SK-MEL-5 (cell line): ENCODE measurements at places on chromosomes 1 and 21.

GRCh38 chr1:14479865-14480264, 118.6 kb upstream of the KAZN start:
- DNase-seq: no peak

DNA sequence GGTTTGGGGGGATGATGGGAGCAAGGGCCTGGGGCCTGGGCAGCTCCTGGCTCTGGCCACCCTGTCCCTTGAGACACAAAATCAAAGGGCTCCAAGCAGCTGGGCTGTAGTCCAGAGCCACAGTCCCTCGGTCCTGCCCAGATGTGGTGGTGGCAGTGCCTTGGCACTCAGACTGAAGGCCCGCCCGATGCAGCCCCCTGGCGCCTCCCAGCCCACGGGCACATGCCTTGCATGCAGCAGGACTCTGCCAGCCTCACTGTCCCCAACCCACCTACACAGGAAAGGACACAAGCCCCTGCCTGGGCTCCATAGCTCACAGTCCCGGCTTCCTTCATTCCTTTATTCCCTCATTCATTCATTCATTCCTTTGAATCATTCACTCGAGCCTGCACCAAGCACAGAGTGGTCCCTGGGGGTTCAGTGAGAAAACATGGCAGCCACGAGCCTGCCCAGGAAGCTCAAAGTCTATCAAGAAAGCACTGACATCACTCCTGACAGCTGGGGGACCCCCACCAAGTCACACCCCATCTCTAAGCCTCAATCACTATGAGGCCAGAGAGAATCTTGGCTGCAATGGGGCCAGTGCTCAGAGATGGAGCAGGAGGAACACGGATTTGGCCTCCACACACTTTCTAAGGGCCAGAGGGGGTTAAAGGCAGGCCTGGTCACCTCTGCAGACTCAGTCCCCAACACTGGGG, 5.8 kb downstream of the SDC3 start:
- no peak for DNase-seq

- no peak for DNase-seq
Measured at GRCh38 chr1:229949500-229949899, 117.5 kb upstream of the GALNT2 start.

GRCh38 chr1:15323351-15323988, 76.4 kb downstream of the FHAD1 start:
- DNase-seq: peak; percentile 75

GRCh38 chr1:192439373-192440025, 122.7 kb downstream of the RGS21 start:
- DNase-seq: no peak

DNA sequence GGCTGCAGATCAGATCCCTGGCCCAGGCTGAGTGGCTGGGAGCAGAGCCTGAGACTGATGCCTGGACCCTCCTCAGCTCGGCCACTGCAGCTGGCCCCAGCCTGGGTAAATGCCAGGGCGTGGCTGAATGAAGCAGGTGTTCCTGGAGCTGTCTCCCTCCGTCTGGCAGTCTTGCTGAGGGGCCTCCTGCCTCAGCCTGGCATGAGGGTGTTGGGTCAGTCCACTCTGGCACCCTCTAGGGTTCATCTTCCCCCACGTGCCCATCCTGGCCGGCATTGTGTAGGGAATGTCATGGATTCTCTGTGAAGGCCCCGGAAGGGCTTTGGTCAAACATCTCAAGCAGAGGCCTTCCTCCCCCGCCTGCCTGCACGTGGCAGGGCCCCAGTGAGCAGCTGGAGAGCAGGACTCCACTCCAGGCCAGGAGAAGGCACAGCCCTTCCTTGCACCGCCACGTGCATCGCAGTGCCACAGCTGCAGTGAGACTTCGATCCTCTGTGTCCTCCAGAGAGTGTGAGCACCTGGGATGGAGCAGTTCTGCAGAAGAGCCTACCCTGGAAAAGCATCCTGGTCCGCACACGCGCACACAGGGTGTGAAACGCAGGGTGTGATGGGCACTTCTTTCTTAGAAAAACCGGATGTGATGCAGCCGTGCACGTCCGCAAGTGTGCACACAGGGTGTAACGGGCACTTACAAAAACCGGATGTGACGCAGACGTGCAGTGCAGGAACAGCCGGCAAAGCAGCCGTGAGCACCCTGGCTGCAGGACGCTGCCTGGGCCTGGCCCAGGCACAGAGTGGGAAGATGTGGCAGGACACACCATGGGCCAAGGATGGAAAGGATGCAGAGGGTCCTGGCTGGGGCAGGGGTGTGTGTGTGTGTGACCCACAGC, 4.6 kb upstream of the KRTAP10-4 start:
- DNase-seq: no peak

DNA sequence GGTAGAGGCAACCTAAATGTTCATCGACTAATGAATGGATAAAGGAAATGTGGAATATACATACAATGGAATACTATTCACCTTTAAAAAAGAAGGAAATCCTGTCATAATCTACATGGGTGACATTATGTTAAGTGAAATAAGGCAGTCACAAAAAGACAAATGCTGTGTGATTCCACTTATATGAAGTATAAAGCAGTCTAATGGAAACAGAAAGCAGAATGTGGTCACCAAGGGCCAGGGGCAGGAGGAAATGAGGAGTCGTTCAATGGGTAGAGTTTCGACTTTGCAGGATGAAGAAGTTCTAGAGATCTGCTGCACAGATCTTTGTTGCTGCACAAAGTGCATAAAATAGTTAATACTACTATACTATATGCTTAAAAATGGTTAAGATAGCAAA, 7.8 kb downstream of the DIPK1A start:
- DNase-seq: no peak

- no peak for DNase-seq
Measured at GRCh38 chr1:189434461-189434860, 1043.2 kb downstream of the BRINP3 start.

- DNase-seq: peak; percentile 58
Measured at GRCh38 chr1:94048413-94049164, 72.4 kb downstream of the ABCA4 start.

DNA sequence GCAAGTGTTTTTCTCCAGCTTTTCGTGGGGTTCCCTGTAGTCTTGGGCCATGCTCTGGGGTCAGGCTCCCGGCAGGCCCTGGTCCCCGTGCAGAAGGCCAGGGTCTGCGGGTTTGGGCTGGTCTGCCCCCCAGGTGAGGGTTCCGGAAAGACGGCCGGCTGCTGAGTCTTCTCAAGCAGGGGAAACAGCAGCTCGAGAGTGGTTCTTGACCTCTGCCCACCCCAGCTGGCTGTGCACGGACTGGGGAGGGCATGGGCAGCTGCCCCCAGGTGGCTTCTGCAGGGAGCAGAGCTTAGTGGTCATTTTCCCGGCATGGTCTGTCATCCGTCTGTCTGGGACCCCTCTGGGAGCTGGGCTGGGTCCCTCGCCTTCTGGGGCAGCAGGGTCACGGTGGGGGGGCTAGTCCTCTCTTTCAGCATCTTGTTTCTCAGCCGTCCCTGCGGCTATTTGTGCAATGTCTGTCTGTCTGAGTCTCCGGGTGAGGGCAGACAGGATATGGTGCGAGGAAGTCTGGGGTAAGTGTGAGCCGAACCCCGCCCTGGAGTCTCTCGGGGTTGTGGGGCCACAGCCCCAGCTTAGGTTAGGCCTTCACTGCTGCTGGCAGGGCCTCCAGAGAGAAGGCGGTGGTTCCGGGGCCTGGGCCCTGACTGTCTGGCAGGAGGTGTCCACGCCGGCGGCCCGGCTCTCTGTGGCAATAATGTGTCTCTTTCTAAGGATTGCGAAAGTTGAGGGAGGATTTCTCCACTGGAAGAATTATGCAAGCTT, 6.1 kb downstream of the SKI start:
- peak; percentile 85 for DNase-seq

- DNase-seq: no peak
Measured at GRCh38 chr1:195709821-195710220, 898.4 kb downstream of the KCNT2 start.

DNA sequence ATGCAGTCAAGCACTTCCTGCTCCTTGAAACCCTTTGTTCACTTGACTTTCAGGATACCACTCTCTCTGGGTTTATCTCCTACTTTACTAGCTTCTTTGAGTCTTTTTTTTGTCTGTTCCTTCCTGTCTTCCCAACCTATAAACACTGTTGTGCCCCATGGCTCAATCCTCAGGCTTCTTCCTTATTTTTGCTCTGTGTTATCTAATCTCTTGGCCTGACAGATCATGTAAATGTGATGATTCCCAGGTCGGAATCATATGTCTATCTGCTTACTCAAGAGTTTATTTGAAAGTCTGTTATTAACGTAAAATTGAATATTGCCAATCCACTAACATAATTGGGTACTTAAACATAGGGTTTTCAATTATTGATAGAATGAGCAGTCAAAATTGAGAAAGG, 171.7 kb upstream of the ST6GALNAC5 start:
- DNase-seq: no peak

DNA sequence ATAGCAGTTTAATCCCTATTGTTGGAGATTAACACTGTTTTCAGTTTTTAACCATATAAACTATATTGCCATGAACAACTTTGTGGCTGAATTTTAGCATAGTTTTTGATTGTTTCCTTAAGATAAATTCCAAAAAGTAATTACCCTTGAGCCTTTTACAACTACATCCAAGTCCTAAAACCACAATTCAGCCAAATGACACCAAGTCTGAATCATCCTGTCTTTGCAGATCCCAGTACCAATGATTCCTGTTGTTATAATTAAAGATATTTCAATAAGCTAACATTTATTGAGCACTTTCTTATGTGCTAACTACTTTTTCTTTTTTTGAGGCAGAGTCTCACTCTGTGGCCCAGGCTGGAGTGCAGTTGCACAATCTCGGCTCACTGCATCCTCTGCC, 35.6 kb downstream of the IL23R start:
- no peak for DNase-seq

DNA sequence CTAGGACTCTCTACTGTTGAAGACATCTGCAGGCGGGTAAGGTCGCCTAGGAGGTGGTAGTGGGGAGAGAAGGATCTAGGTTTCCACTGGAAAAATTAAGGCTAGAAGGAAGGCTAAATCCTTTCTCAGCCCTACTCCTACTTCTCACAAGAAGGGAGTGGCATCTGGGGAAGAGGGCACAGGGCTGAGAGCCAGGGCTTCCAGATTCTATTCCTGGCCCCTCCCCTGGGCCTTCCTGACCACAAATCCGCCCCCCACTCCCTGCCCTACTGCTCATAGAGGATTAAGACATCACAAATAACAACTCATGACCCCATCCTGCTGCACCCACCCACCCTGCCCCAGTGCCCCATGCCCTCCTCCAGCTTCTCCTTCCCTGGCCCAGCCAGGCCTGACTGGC, 2.5 kb downstream of the PHLDA3 start:
- DNase-seq: no peak
